Foreskin melanocyte (primary cell): ENCODE measurements at places on chromosomes 16 and 17.

DNA sequence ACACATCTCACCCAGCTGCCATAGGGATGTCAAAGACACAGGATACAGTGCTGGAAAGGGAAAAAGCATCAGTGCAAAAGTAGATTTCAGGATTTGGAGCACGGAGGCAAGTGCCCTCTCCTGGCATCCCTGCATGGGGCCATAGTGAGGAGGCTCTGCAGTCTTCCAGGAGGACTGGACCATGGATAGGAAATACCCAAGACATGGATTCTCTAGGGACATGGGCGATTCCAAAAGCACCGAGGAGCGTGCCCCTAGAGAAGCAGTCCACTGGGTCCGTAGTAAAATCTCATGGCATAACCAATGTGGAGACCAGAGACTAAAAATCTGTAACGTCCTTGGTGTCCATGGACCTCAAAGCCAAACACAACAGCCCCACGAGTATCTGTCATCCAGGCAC, 818.2 kb downstream of the KCNJ18 start:
- no peak for DNase-seq

DNA sequence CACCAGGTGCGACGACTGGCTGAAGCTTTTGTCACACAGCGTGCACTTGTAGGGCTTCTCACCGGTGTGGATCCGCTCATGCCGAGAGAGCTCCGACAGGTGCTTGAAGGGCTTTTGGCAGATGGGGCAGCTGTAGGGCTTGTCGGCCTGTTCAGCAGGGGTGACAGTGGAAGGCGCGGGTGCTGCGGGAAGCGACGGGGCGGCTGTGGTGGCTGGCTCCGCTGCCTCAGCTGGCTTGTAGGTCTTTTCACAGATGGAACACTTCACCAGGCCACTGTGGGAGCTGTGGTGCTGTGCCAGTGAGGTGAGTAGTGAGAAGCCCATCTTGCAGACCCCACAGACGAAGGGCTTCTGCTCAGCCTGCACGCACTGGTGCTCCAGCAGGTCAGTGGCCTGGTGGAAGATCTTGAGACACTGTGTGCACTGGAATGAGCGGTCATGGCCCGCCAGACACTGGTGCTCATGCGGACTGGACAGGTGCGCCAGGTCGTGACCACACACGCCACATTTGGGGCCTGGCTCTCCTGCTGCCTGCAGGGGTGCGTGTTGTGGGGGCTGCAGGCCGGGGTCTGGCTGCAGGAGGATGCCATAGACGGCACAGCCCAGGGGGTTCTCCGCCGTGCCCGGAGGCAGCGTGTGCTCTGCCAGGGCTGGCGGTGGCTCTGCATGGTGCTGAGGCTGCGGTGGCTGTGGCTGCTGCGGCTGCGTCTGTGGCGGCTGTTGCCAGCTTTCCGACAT, 2.8 kb downstream of the ZNF319 start:
- DNase-seq = no peak

DNA sequence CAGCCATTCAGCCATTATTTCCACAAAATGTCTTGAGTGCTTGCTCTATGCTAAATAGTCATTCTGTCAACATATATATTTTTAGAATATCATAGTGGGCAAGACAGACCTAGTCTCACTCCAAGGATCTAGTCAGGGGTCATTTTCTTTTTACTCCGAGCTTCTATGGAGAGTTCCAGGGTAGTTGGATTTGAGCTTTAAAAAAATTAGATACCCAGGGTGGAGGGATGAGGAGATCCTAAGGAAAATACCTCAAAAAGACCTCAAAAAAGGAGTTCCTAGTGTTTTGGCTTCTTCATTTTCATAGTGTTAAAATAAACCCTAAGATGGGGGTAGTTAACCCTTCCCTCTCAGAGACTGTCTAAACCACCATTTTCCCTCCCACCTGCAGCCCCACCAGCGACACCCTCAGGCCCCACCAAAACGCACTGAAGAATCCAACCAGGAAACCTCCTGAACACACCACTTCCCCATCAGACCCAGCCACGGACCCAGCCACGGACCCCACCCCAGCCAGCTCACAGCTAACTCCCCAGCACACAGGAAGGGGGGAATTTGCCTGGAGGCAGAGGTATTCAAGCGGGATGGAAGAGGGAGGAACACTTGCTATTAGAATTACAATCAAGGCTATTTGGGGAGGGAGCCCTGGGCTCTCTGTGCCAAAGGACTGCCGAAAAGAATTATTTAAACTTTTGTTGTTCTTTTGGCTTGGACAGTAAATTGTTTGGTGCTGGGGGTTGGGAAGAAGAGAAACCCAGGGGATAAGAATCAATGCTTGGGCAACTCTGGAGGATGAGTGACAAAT, 2.2 kb downstream of the ETV4 start:
- no peak for DNase-seq

GRCh38 chr16:27156579-27156978, 46.7 kb upstream of the KDM8 start:
- no peak for DNase-seq

- DNase-seq = no peak
These were observed 800 bp downstream of the ZNF747 start for GRCh38 chr16:30533748-30534367.

GRCh38 chr16:85661740-85662481, 26.8 kb downstream of the GINS2 start:
- DNase-seq = no peak

GRCh38 chr16:87570938-87571867, 31.1 kb upstream of the JPH3 start:
- DNase-seq = no peak

DNA sequence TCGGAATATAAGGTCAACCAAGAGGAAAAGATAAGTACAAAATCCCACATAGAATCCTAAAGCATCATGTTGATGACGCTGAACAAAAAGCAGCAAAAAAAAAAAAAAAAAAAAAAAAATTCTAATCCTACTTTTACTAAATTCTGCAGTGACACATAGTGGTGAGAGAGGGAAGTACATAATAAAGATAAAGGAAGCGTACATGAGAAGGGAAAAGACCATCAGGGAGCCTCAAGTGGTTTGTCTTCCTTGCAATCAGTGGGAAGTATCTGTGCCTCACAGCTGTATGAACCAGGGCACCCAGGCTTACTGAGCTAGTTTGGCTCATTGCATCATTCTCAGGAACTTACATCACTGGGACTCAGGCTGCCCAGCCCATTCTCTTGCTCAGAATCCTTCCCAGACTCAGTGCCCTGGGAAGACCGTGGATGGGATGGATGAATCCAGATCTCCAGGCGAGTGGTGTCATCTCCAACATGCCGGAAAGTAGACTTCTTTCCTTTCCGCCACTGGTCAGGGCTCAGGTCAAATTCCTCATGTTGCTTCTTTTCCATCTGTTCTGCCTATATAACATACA, 21.2 kb downstream of the SMG6 start:
- peak; percentile 57 for DNase-seq
